ENCODE measurements at places on chromosomes 7 and 10.
A peak's percentile ranks its signal among the peaks of the same experiment; 100 is the strongest.

GRCh38 chr10:132506711-132507408 lies 30.7 kb upstream of the INPP5A start:
- DNase-seq = no peak

- DNase-seq = no peak
Observed at GRCh38 chr10:31759124-31759798, 169.4 kb downstream of the ARHGAP12 start.

GRCh38 chr7:147376192-147376591 lies 1214.4 kb upstream of the C7orf33 start:
- DNase-seq = no peak

GRCh38 chr7:127153315-127153714 lies 99.4 kb downstream of the GRM8 start:
- no peak for DNase-seq

GRCh38 chr10:44517635-44518034 lies 132.7 kb upstream of the CXCL12 start:
- no peak for DNase-seq

DNA sequence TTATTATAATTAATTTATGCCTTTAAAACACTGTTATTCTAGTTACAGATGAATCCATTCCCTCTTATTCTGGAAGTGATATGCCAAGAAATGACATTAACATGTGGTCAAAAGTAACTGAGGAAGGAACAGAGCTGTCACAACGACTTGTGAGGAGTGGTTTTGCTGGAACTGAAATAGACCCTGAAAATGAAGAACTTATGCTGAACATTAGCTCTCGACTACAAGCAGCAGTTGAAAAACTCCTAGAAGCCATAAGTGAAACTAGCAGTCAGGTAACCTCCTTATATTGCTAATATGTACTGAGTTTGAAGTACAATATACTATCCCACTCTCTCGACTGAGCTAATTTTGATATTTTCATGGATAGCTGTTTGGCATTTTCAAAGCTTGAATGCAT lies 81.6 kb downstream of the CYP51A1 start:
- DNase-seq = no peak

DNA sequence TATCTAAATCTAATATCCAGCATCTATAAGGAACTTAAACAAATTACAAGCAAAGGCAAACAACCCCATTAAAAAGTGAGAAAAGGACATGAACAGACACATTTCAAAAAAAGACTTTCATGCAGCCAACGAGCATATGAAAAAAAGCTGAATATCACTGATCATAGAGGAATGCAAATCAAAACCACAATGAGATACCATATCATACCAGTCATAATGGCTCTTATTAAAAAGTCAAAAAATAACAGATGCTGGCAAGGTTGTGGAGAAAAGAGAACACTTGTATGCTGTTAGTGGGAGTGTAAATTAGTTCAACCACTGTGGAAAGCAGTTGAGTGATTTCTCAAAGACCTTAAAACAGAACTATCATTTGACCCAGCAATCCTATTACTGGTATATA lies 334.4 kb upstream of the CACNA2D1 start:
- DNase-seq = no peak

GRCh38 chr7:69192134-69192533 lies 406.1 kb upstream of the AUTS2 start:
- DNase-seq = no peak

GRCh38 chr7:130896898-130897514 lies 163.0 kb upstream of the KLF14 start:
- peak; percentile 21 for DNase-seq

- no peak for DNase-seq
Observed at GRCh38 chr10:70445718-70446657, 4.5 kb upstream of the NODAL start.

GRCh38 chr10:103188853-103189252 lies 4.2 kb downstream of the NT5C2 start:
- DNase-seq = no peak

DNA sequence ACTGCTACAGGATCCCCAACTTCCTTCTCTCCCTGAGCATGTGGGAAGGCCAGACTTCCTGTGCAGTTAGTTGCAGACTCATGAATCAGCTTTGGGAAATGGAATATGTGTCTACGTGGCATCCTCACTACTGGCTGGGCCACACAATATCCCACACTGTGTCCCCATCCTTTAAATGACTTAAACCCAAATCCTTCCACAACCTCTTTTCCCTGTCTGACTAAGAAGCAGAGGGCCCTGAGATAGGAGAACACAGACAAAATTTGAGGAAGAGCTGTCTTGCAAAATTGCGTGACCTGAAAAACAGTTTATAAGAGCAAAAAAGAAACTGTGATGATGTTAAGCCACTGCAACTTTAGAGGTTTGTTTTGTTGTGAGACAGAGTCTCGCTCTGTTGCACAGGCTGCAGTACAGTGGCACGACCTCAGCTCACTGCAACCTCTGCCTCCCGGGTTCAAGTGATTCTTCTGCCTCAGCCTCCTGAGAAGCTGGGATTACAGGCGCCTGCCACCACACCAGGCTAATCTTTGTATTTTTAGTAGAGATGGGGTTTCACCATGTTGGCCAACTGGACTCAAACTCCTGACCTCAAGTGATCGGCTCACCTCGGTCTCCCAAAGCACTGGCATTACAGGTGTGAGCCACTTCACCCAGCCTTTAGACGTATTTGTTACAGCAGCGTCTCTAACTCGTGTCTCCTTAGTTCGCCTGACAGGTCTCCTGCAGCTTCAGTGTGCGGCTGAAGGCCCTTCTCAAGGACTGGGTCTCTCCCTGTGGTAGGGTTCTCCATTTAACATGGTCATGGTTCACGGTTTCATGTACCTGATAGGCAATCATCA lies 46.9 kb upstream of the SFMBT2 start:
- DNase-seq = no peak

DNA sequence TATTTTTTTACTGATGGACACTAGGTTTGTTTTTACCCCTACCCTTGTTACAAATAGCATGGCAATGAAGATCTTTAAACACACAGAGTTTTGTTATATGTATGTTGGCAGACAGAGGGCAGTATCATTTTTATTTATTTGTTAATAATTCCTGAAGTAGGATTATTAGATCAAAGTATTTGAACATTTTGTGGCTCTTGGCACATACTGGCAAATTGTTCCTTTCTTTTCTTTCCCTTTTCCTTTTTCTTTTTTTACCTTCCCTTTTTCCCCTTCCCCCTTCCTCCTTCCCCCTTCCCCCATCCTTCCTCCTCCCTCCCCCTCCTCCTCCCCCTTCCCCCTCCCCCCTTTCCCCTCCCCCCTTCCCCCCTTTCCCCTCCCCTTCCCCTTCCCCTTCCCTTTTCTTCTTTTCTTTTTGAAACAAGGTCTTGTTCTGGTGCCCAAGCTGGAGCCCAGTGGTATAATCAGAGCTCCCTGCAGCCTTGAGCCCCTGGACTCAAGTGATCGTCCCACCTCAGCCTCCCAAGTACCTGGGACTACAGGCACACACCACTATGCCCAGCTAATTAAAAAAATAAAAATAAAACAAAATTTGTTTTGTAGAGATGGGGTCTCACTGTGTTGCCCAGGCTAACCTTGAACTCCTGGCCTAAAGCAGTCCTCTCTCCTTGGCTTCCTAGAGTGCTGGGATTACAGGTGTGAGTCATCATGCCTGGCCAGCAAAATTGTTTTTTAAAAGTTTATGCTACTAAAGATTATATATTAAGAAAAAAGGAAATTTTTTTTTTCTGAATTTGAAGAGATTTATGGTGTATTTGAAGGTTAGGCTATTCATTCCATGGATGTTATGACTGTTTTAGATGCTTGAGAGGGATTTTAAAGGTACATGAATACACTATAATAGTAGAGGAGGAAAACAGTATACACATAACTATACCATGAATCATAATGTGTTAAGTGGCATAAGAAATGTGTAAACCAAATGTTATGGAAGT lies 39.3 kb downstream of the SEPTIN7 start:
- DNase-seq = no peak

- DNase-seq = no peak
Observed at GRCh38 chr7:140263277-140263676, 86.5 kb upstream of the KDM7A start.

GRCh38 chr7:47639495-47640110 lies 57.7 kb upstream of the TNS3 start:
- no peak for DNase-seq

DNA sequence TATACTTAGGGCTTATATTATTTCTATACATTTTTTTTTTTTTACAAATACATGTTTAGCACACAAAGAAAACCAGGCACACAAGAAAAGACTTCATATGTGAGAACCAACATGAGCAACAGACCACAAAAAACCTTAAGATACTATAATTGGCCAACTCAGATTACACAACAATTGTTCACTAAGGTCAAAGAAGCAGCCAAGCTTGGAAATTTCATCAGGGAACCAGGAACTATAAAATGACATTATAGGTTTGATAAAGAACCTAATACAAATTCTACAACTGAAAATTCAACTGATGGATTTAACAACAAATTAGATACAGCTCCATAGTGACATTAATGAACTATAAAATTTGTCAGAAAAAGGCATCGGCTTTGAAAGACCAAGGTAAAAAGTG lies 4.4 kb upstream of the LUC7L2 start:
- no peak for DNase-seq

DNA sequence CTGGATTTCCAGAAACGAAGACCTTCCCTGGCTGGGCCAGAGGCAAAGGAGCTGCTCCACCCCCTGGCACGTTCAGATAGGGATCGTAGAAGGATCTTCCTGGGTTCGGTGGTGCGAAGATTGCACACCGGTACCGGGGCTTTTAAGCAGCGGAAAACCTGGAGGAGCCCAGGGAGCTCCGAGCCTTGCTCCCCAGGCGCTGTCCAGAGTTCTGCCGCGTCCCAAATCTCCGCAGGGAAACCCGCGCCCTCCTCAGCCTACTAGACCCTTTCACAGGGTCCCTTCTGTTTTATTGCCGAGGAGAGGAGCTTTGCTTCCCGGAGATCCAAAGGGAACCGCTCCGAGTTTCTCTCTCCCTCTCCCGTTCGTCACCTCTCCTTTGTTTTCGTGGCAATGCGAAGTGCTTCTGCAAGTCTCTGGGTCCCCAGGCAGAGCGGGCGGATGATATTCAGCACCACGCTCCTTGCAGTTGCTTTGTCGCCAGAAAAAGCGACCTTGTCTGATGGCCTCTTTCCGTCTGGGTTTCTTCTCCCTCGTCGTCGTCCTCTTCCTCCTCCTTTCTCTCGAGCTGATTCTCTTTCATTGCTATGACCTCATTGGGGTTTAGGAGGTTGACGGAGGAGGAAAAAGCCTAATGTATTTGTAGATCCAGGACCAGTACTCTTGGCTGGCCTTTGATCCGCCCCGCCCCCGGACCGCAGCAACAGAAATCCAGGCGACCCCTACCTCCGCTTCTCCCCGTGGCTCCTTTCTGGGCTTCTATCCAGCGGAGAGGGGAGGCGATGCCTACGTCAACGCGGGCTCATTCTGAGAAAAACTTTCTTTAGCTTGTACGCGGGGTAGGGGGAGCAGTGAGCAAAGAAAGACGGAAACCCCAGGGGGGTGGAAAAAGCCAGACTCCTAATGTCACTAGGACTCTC lies at the start of gene TMEM196:
TMEM196 (minus strand) TSS at position 777 of the 920 bp plus-strand sequence. CDS start 921 bp downstream, outside the sequence.
- DNase-seq = no peak

DNA sequence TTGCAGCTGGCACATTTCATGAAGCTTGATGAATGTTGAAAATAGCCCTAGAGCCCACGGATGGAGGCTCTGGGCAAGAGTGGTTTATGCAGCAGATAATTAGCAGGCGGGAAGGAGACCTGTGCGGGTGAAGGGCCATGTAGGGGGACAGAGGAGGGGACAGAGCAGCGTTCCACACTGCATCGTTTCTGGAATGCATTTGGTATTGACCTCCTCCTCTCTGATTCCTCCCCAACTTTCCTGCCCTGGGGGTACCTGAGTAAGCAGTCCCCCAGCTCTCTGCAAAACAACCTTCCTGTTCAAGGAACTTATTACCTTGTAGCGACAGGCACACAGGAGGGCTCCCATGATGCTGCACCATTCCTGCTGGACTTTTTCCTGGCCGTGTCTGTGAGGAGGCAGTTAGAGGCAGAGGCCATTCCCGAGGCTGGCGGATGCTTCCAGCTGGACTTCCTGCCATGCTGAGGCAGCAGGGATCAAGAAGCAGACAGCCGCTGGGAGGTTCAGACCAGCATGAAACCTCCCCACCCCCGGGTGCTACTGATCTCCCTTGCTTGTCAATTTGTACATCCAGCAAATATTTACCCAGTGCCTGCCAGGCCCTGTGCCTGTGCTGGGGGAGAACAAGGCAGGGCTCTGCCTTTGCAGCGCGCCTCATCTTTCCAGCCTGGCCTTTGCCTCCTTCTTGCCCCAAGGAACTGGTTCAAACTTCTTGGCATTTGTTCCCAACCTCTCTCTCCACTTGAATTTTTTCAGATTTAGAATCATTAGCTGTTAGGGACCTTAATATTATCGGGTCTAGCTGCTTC lies 28.7 kb downstream of the SLC29A3 start:
- no peak for DNase-seq

DNA sequence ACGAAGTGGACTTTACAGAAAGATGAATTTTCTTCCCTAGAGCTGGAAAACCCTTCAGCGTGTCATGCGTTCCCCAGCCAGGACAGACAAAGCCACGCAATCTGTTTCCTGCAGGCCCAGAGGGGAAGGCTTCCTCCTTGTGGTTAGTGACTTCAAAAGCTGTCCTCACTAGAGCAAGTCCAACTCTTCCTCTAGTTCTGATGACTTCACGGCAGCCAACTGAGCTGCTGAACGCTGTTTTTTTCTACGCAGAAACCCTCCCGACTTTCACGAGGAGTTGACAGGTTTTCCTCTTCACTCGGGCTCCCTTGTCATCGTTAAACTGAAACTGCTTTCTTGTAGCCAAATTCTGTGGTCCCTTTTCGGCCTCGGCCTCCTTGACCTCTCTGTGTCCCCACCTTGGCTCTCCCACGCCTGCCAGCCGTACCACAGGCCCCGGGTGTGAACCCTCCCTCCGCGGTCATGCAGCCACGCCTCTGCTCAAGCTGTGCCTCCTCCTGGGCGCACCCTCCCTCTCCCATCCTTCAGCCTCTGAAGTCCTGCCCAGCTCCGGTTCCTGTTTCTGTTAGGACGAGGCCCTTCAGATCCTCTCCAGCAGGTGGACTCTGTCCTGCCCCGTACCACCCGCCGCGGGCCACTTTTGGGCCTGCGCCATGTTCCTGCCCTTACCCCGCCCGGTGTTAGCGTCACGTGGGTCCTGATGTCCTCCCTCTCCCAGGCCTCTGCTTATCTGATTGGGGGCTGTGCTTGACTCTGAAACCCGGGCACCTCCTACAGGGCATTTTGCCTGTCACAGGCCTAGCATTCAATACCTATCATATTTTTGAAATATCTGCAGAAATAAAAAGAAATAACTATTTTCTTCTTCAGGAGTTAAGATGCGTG lies 39.3 kb downstream of the CUX1 start:
- DNase-seq = peak; percentile 72

- no peak for DNase-seq
Observed at GRCh38 chr7:31204071-31204470, 136.5 kb downstream of the NEUROD6 start.

GRCh38 chr7:28958235-28958979 lies at the start of gene TRIL:
TRIL (minus strand) TSS chr7:28958330; CDS start chr7:28958046, 284 bp downstream.
- no peak for DNase-seq

DNA sequence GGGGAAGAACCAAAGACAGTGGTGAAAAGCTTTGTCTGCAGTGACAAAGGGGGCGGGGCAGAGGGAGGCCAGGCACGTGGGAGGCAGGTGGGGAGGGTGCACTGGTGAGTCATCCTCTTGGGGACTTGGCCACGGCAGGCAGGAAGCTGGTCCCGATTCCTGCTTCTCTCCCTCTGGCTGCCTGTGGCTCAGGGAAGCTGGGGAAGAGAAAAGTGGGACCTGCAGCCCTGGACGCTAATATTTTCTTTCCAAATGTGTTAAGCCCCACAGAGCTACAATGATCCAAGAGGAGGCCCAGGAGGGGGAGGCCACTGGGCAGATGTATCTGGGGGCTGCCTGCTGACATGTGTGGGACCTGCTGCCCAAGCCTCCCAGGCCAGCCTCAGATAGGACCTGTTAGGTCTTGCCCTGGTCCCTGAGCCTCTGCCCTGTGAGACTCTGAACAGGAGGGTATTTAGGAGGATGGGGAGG lies 231.8 kb downstream of the KCNMA1 start:
- no peak for DNase-seq
